ENCODE measurements at places on chromosomes 3 and 15.

- no peak for DNase-seq
- H3K27me3 ChIP-seq = no peaks in the 10 kb centered on the region
- no peak overlapping the region for H3K27ac ChIP-seq
- no peak overlapping the region for H3K4me3 ChIP-seq
- peaks cover 14% of the 10 kb centered on the region for H3K4me1 ChIP-seq
- no peaks in the 10 kb centered on the region for H3K36me3 ChIP-seq
Measured at GRCh38 chr3:42796332-42796885, 7.9 kb downstream of the HIGD1A start.

- no peaks in the 10 kb centered on the region for H3K4me1 ChIP-seq
- no peaks in the 10 kb centered on the region for H3K36me3 ChIP-seq
- peaks cover 42% of the 10 kb centered on the region for H3K27me3 ChIP-seq
- no peak overlapping the region for H3K4me3 ChIP-seq
Measured at GRCh38 chr3:123971406-123971805, 10.4 kb upstream of the CCDC14 start.

DNA sequence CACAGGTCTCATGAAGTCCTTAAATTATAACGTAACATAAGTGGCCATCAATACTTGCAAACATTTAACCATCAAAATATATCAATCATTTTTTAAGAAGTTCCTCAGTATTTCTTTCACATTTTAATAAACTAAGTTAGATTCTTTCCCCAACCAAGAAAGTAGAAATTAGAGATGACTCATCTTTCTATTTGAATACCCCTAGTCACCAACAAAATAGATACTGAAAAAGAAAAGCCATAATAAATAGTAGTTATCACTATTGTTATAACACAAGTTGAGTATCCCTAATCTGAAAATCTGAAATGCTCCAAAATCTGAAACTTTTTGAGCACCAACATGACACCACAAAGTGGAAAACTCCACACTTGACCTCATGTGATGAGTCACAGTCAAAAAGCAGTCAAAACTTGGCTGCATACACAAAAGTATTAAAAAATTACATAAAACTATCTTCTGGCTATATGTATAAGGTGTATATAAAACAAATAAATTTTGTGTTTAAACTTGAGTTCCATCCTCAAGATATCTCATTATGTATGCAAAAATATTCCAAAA, 3.7 kb downstream of the SHQ1 start:
- peak overlapping the region; percentile 3 for H3K4me3 ChIP-seq
- no peak overlapping the region for H3K27ac ChIP-seq
- peaks cover 18% of the 10 kb centered on the region for H3K36me3 ChIP-seq
- H3K27me3 ChIP-seq = no peaks in the 10 kb centered on the region
- H3K4me1 ChIP-seq = peaks cover 24% of the 10 kb centered on the region

DNA sequence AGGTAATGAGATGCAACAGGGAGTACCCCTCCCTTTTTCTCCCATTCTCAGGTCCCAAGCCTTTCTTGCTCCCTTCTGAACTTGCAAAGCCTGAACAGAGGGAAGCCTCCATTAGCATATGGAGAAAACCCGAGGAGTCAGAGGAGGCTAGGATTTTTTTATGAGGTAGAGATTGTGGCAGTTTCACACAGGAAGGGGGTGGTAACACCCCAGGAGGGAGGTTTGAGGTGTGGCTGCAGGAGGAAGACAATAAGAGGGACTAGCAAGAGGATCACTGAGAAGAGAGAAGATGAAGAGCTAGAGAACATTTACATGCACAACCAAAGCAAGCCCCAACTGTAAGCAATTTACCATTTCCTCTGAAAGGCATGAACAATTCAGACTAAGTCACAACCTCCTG, 322.7 kb downstream of the SV2B start:
- peaks cover 4% of the 10 kb centered on the region for H3K36me3 ChIP-seq
- H3K27me3 ChIP-seq = peaks cover 31% of the 10 kb centered on the region
- H3K27ac ChIP-seq = no peak overlapping the region
- DNase-seq = no peak
- H3K4me1 ChIP-seq = peaks cover 31% of the 10 kb centered on the region

DNA sequence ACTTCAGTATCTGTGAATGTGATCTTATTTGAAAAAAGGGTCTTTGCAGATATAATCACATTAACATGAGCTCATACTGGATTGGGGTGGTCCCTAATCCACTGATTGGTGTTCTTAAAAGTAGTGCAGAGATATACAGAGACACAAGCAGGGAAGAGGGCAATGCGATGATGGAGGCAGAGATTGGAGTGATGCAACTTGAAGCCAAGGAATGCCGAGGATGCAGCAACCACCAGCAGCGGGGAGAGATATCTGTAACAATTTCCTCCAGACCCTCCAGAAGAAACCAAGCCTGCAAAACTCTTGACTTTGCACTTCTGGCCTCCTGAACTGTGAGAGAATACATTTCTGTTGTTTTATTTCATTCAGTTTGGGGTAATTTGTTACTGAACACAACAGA, 171.0 kb upstream of the MBNL1 start:
- H3K36me3 ChIP-seq = no peaks in the 10 kb centered on the region
- H3K4me3 ChIP-seq = no peak overlapping the region
- no peak overlapping the region for H3K27ac ChIP-seq
- peaks cover 10% of the 10 kb centered on the region for H3K4me1 ChIP-seq
- no peaks in the 10 kb centered on the region for H3K27me3 ChIP-seq

DNA sequence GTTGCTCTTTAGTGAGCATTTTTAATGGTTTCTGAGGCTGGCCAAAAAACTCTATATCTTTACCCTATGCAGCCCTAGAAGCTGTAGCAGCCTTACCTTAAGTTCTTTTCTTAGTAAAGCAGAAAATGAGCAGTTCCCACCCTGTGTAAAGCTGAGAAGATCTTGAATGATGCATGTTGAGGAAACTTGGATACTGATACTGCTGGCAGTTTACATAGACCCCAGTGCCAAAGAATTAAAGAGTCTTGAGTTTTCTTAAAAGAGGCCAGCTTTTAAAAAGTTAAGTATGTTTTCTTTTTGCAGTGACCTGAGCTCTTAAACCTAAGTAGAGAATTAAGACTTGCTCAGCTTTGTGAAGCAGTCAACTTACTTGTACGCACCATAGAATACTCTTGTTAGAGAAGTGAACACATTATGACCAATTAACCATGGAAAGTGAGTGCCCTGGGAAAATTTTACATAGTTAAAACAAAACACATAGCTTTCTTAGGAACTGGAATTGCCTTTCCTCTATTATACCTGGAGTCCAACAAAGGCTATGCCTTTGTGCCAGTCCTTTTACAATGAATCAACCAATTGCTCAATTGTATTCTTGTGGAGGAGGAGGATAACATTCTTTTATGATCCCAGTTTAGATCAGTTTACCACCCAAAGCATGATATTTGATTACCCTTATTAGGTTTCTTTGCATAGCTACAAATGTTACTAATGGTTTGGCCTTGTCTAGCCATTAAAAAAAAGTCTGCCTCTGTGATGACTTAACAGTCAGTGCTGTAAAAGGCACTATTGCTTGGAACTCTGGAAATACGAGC, 28.4 kb downstream of the PLS1 start:
- H3K27me3 ChIP-seq = peaks cover 2% of the 10 kb centered on the region
- no peak for DNase-seq
- no peak overlapping the region for H3K27ac ChIP-seq

DNA sequence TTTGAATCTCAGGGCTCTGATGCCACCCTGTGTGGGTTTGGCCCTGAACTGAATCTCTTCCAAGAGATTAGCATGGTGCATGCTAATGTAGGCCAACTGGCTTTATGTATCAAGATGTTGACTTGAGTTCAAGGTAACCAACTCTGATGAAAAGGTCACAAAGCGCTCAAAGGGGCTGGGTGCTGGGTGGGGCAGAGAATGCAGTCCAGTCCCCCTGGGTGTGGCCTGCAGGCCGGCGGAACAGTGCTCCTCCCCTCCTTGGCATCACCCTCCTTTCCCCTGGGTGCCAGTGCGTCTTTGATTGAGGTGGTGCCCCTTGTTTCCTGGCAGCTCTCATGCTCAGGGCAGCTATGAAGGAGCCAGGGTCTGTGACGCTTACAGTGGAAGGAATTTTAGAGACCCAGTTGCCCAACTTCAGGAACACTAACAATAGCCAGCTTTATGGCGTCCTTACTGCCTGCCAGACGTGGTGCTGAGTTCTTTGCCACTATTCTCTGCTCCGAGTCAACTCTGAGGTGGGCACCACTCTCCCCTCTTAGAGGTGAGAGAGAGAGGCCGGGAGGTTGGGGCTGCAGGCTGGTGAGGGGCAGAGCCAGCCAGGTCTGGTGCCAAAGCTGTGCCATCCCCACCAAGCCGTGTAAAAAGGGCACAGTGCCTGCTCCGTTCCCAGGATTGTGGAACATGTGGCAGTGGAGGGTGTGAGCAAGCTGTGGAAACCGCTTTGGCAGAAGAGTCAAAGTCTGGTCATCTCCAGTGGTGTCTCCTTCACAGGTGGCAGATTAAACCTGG, 9.8 kb downstream of the SYNM start:
- no peaks in the 10 kb centered on the region for H3K36me3 ChIP-seq
- H3K4me3 ChIP-seq = no peak overlapping the region
- no peaks in the 10 kb centered on the region for H3K27me3 ChIP-seq
- no peak overlapping the region for H3K27ac ChIP-seq

DNA sequence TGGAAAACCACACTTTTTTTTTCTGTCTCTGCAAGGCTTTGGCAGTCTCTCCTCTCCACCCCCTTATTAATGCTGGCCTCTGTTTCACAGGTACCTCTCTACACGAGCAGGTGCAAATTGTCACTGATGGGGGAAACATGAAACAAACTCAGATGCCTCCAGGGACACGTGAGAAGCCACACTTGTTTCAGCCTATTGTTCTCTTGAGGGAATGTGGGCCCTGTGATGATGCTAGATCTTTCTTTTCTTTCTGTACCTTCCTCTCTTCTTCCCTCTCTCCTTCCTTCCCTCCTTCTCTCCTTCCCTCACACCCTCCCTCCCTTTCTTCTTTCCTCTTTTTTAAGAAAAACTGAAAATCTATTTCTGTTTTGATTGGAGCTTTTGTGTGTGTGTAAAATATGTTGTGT, 5.7 kb upstream of the BLM start:
- no peaks in the 10 kb centered on the region for H3K36me3 ChIP-seq
- H3K4me1 ChIP-seq = peaks cover 8% of the 10 kb centered on the region
- H3K4me3 ChIP-seq = no peak overlapping the region
- no peak for DNase-seq
- H3K27ac ChIP-seq = peak overlapping the region; percentile 28

DNA sequence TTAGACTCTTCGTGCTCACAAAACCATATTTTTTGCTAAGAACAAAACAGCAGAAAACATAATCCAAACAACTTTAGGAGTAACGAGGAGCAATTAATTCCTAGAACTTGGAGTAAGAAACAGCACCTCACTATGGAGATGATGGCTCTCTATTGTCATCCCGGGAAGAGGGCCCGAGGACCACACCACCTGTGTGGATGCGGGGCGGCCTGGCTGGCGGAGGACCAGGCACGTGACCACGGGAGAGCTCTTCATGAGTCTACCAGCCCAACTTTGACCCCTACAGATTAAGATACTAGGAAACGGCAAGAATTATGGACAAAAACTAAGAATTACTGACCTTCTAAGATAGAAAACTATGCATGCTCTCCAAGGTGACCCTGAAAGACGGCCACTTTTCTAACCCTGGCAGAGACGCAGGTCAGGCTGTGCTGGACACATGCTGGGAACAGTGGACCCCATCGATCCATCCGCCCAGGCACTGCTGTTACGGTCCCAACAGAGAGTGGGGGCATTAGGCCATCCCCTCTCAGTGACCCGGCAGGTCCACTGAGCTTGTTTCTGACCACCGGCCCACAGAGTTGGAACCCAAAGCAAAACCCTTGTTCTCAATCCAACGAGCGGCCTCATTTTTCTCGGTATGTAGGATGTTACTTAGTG, 13.1 kb upstream of the OCA2 start:
- DNase-seq = no peak
- peaks cover 14% of the 10 kb centered on the region for H3K36me3 ChIP-seq
- peaks cover 19% of the 10 kb centered on the region for H3K4me1 ChIP-seq
- no peaks in the 10 kb centered on the region for H3K27me3 ChIP-seq
- no peak overlapping the region for H3K27ac ChIP-seq

GRCh38 chr3:185549651-185550111, 2.7 kb downstream of the LIPH start:
- H3K4me1 ChIP-seq = peaks cover 7% of the 10 kb centered on the region
- no peaks in the 10 kb centered on the region for H3K36me3 ChIP-seq
- no peak for DNase-seq
- H3K4me3 ChIP-seq = no peak overlapping the region
- peaks cover 2% of the 10 kb centered on the region for H3K27me3 ChIP-seq
- no peak overlapping the region for H3K27ac ChIP-seq

- H3K4me1 ChIP-seq = no peaks in the 10 kb centered on the region
- H3K36me3 ChIP-seq = peaks cover 5% of the 10 kb centered on the region
- no peak overlapping the region for H3K4me3 ChIP-seq
- no peaks in the 10 kb centered on the region for H3K27me3 ChIP-seq
- DNase-seq = no peak
Measured at GRCh38 chr3:17442332-17443049, 299.9 kb downstream of the TBC1D5 start.

- DNase-seq = peak; percentile 54
- peak overlapping the region; percentile 94 for H3K4me3 ChIP-seq
- H3K4me1 ChIP-seq = peaks cover 55% of the 10 kb centered on the region
Measured at GRCh38 chr15:101122266-101122665, 129.6 kb downstream of the CHSY1 start.

GRCh38 chr3:123449102-123449996, 459 bp upstream of the ADCY5 start:
- no peaks in the 10 kb centered on the region for H3K4me1 ChIP-seq
- H3K36me3 ChIP-seq = no peaks in the 10 kb centered on the region
- no peak overlapping the region for H3K27ac ChIP-seq
- peak overlapping the region; percentile 39 for H3K4me3 ChIP-seq

- H3K4me3 ChIP-seq = no peak overlapping the region
- H3K27ac ChIP-seq = no peak overlapping the region
- no peak for DNase-seq
- peaks cover 6% of the 10 kb centered on the region for H3K27me3 ChIP-seq
Measured at GRCh38 chr15:98043160-98044014, 82.9 kb downstream of the ARRDC4 start.

DNA sequence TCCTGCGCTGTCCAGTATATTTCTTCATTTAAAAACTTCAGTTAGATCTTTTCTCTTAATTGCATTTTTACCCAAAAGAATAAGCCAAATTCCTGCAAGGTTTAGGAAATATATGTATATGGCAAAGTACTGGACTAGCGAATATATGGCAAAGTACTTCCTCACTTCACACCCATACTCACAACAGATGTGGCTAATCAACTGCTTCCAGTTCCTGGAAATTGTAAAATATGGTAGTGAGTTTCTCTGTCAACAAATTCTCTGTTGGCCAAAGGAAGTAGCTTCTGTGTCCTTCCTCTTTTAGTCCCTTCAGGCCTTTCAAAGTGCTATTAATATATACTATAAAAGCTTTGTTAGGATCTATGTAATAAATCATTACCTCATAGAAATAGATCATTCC, 22.0 kb downstream of the GPR15 start:
- no peaks in the 10 kb centered on the region for H3K27me3 ChIP-seq
- H3K4me3 ChIP-seq = peak overlapping the region; percentile 90
- DNase-seq = no peak

DNA sequence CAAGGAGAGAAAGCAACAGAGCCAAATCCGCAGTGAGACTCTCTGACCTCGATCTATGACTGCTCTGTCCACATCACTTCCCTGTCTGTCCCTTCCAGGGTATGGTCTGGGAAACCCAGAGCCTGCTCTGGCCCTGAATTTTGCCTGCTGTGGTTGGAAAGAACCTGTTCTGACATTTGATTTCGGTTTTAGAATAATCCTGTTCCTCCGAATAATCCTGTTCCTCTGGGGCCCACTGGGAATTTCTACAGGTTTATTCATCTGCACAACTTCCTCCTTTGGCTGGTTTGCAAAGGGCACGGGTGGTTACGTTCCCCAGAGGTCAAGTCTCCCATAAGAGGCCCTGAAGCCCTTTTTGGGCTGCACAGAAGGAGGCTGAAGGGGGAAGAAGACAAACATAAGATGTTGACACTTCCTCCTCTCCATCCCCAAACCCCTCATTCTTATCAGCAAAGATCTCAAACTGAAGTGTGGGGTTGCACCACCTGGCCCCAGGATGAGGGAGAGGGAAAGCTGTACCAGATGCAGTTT, 10.6 kb downstream of the LAMP3 start:
- H3K27me3 ChIP-seq = peaks cover 17% of the 10 kb centered on the region
- H3K4me1 ChIP-seq = no peaks in the 10 kb centered on the region
